ENCODE measurements at places on chromosomes 2 and 18. TPM values are rescaled to one million over a fixed set of nuclear protein-coding genes. Genes with fewer than 3 reads are reported as not detected.

GRCh38 chr2:109322111-109322510, 193.1 kb downstream of the SH3RF3 start:
- no peak for DNase-seq

GRCh38 chr2:23298551-23298950, 86.4 kb upstream of the KLHL29 start:
- no peak for DNase-seq

- no peak for DNase-seq
Measured at GRCh38 chr18:79466591-79466990, 70.9 kb downstream of the NFATC1 start.

DNA sequence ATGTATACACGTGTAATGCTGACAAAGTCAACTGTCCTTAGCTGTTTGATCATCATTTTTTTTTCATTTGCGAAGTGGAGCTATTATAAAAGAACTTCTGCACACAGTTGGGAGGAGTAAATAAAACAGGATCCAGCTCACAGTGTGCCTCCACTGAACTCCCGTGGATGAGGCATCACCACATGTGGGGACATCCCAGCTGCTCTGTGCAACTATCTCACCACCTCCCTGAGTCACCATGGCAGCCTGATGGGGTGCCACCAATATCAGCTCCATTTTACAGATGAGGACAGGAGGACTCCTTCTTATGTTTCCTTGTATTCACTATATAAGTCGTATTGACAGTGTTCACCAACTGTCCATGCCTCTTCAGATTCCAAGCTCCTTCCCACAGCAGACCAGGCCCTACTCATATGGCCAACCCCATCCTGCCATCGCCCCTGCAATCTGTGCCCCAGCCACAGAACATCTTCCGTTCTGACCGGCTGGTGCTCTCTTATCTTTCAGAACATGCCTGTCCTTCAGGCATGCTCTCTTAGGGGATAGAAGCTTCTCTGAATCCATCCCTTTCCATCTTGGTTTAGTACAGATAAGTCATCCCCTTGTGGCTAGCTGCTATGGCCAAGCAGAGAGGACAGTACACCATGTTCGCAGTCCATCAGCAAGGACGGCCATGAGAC, 288.1 kb downstream of the RNF144A start:
- no peak for DNase-seq

The KANSL1L gene
- total RNA-seq, result 5.0 TPM

DNA sequence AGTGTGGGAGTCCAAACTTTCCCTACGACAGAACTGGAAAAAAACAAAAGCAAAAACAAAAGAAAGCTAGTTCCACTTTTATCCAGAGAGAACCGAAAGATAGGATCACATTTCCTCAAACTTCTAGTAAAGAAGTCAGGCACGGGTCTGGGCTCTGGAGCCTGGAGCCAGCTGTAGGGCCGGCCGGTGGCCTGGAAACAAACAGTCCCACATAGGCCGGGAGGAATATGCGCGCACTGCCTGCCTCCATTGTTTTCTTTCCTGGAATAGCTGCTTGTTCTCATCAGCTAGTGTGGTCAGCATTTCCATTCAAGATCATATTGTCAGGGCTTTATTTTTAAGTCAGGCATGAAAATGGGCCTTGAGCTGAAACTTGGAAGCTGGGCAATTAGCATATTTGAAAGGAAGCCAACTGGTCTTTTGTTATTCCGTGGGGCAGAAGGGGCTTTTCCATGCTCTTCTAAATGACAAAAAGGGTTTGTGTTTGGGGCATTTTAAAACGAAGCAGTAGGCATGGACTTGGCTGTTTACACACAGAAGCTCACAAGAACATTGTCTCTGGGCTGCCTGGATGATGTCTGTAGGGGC, 58.7 kb upstream of the RFX8 start:
- DNase-seq, result no peak

DNA sequence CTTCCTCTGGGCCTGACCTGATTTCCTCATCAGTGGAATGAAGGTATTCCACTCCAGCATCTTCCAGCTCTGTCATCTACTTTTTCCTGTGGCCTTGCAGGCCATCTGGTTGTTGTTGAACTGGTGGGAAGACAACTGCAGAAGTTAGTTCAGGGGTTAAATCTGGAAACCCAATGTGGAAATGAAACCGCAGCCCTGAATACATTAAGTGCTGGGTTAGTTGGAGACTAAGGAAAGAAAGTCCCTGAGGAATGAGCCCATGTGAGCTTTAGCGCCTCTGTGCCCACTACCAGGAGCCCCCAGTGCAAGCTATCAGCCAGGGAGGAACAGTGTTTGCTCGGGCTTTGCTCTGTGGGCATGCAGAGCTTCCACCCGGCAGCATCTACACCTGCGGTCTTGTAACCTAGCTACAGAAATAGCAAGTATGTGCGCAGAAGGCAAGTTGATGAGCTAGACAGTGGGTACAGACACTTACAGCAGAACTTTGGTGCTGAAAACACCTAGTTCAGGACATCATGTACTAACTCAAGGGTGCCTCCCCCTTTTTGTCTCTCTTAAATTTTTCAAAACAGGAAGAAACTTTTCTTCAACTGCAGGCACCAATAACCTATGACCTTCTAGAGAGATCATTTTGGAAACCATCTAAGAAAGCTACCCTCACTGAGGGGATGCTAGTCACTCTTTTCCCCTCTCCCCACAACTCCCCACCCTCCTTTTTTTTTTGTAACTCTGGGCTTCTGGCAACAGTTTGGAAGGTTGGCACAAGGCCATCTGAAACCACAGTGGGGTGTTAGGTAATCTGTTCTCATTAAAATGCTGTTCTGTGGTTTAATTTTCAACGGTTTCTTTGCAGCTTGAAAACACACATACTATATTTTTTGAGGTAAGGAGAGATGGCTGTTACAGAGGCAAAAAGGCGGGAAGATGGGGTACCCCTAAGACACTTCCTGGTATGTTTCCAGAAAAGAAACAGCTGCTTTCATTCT, 18.3 kb upstream of the CXCR4 start:
- peak; percentile 67 for DNase-seq

The SERTAD2 gene
- 21.4 TPM for total RNA-seq

The PDCD1 gene
- total RNA-seq, result 34.3 TPM

DNA sequence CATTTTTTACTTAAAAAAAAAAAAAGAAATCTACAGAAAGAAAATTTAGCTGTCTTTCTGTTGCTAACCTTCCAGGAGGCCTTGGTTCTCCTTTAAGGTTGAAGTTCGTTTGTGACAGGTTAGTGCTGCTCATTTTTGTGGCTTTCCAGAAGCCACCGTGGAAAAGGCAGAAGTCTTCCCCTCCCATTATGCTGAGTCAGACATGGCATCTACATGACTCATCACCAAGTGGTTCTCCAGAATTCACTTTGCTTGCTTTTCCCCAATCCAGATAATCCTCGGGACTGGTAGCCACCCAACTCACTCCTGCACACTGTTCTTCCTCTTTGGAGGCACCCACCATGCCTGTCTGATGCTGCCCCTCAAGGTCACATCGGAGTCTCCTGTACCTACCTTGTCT, 228.7 kb downstream of the PIK3C3 start:
- DNase-seq, result no peak

The MRPL53 gene
- total RNA-seq, result 115 TPM

DNA sequence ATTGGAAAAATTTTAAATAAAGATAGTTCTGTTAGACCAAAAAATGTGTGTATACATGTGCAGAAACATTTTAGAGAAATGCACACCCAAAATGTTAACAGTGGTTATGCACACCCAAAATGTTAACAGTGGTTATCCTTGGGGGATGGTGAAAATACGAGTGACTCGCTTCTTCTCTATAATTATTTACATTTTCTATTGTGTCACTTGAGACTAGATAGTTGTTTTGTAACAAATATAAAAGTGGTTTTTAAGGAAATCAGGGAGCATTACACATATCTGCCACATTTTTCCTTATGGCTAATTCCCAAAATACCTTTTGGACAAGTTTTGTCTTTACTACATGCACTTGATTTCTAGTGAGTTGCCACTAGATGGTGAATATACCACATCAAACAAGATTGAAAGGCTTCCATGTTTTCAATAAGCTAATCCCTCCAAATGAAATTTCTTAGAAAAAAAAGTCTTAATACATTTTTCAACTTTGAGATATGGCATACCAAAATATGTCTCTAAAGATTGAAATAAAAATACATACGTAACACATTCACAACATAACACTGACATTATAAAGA, 9.0 kb upstream of the HIBCH start:
- DNase-seq, result no peak

The KLHL30 gene
- total RNA-seq, result not detected

The FECH gene
- 31.5 TPM for total RNA-seq

GRCh38 chr18:31329787-31330438, 12.0 kb downstream of the DSG1 start:
- DNase-seq, result no peak

- DNase-seq, result no peak
Measured at GRCh38 chr2:179172894-179173293, 91.7 kb downstream of the SESTD1 start.

DNA sequence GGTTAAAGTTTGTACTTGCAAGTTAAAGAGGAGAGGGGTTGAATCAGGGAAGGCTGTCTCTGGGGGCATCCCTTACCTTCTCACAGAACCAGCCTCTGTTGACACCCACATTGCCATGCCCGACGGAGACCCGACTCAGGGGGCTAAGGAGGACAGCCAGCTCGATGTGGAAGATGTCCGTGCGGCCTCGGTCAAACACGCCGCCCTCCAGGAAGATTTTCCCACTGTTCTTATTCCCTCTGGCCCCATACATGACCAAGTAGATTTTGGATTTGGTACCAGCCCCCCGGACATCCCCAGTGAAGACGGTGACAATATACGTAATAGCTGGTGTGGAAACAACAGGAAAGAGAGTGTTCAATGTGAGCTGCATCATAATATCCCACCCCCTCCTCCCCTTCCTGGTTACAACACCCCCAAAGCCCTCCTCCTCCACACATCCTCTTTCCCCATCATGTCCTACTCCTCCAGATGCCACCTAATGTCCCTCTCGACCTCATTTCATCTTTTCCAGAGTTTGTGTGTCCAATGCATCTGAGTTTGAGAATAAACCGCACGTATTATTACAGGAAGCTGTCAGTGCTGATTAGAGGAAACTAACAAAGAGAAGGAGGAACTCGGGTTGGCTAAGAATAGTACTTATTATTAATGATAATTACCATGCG, 55.7 kb downstream of the LOXHD1 start:
- DNase-seq, result no peak

The COQ10B gene
- total RNA-seq, result 23.7 TPM

The KIAA2012 gene
- total RNA-seq, result not detected

DNA sequence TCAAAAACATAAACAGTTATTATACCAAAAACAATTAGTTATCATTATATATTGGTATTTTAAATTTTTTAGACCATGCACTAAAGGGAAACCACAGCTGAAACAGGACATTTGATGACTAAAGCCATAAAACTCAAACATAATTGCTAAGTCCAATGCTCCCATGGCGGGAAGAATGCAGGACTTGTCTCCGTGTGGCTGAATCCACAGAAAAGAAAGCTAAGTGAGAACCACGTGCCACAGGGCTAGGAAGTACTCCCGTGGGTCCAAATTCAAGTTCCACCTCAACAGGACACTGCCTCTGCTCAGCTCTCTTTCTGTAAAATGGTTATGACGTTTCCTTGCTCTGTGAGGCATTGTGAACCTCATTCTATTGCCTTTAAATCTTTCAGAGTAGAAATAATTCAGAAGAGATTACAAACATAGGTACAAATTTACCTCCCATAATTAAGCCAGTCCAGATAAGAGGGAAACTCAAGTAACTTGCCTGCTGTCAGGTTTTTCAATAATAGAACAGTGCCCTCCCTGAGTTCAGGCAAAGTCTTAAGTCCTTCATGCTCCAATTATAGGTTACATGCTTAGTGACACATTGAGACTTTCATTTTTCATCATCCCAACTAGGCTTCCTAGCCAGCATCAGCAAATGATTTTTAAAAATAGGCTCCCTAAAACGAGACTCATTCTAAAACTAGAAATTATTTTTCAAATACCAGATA, 36.7 kb downstream of the FTCDNL1 start:
- DNase-seq, result no peak

The EFR3B gene
- 0.20 TPM for total RNA-seq

DNA sequence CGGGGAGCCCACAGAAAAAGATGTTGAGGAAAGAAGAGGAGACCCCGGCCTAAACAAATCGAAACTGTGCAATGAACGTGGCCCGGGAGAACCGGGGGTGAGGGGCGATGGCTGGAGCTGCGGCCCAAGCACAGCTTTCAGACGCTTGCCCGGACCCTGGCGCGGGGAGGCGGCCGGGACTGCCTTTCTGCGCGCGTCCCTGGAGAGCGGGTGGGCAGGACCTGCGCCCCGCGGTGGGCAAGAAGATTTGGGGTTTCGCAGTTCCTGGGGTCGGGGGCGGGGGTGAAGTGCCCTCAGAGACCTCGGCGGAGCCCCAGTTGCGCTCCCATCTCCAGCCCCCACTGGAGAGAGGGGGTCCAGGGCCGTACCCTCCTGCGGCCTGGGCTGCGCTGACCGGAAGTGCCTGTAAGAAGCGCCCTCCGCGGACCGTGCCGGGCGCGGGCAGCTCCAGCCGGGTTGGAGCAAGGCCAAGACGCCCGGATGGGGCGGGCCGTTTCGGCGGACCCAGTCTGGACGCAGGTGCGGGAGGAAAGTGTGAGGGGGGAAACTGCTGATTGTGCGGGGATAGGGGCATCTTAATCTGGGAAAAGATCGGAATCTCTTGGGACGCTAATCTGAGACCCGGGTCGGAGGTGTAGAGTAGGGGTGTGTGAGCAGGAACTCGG, 11.6 kb downstream of the EN1 start:
- no peak for DNase-seq

The ANO7 gene
- total RNA-seq, result 0.83 TPM

DNA sequence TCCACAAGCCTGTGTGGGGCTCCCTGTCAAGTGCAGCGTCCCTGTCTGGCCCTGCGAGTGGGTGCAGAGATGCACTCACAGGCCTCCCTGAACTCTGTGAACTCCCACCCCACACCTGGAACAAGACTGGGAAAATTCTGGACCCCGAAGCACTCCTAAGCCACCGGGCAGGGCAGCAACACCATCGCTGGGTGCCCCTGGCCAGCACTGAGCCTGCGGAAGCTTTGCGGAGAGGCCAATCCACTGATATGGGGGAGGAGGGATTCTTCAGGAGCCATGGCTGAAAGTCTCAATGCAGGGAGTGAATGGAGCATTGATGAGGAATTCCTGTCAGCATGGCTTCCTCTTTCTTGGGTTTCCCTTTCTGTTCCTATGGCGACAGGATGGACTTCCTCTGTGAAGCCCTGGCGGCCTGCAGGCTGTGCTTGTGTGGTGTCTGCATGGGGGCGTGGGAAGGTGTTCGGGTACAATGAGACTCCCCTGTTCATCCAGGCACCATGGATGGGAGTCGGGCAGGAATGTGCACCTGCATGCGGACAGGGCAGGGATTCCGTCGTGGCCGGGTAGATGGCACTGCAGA, 15.1 kb downstream of the TRIB2 start:
- DNase-seq, result no peak

The ACOXL gene
- total RNA-seq, result not detected

GRCh38 chr18:62186499-62186773, 420 bp downstream of the PIGN start:
- DNase-seq, result no peak

The B3GNT2 gene
- 30.1 TPM for total RNA-seq

DNA sequence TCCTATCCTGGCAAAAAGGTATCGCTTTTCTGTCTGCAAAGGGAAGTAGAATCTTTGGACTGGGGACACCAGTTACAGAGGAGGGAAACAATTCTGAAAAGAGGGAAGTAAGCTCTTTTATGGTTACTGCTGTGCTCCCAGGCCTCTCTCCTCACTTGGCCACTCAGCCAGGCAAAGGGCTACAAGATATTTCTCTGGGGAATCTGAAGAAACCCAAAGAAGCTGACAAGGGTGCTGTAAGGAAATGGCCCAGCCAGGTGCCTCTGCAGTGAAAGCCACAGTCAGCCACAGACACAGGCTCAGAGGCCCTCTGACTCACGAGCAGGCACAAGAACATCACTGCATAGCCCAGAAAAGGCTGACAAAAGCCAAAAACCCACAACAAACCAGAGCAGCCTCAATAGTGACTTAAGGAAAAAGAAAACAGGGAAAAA, 5.8 kb downstream of the HDLBP start:
- peak; percentile 80 for DNase-seq
